ENCODE measurements at places on chromosomes 3 and 15.

DNA sequence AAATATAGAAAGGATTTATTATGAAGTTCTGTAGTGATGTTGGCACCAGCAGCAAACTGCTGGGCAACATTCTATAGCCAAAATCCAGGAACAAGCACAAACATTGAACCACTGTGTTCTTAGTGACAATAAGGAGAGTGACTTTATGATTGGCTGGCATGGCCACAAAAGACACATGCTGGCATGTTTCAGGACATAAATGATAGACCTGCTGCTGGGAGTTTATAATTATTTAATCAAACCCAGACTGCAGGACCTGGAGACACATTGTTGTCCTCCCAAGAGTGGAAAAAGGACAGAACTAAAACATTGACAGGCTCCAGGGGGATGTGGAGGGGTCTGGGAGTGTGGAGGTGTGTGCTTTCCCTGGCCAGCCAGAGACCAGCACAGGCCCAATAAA is 255.3 kb upstream of the LRTM1 start:
- DNase-seq, result no peak

- no peak for DNase-seq
Measured at GRCh38 chr3:16122155-16122554, 52.3 kb upstream of the GALNT15 start.

DNA sequence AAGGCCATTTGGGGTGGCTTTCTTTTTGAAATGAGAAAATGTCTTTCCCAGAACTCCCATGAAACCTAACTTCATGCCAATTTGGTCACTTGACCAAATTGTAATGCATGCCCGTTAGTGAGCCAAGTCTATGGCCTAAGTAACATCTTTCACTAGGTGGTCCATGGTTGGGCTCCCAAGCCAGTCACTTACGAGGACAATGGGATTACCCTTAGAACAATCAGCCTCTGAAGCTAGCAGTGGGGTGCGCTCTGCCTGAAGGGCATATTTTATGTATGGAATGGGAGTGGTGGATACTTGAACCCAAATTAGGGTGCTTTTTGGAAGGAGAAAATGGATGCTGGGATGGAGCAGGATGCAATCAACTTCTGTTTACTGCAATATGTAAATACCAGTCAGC is 127.4 kb upstream of the GOLIM4 start:
- no peak for DNase-seq

- no peak for DNase-seq
Measured at GRCh38 chr15:67762610-67763368, 62.5 kb upstream of the SKOR1 start.

GRCh38 chr3:123750659-123751420 is 133.3 kb downstream of the MYLK start:
- no peak for DNase-seq

- DNase-seq, result no peak
Measured at GRCh38 chr3:177589041-177589650, 391.9 kb upstream of the TBL1XR1 start.
